ENCODE measurements at places on chromosomes 1 and 21.

DNA sequence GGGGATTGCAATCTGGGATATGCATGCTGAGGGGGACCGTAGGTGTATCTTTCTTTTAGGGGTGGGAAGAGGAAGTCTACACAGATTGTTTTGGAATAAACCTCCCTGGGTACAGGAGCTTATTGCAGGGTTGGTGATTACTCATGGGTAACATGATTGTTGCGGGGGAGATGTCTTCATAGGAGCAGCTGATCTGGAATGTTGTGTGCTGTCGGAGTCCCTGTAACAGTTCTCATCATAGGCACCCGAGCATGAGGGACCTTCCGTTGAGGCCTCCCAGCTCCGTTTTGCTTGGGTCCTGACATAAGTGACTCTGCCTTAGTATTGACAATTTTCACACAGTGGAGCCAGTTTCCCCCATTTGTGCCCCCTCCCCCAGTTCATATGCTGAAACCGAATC lies 4.2 kb upstream of the PRXL2B start:
- no peak for DNase-seq

- DNase-seq: no peak
Measured at GRCh38 chr1:55504306-55504731, 289.2 kb upstream of the USP24 start.

DNA sequence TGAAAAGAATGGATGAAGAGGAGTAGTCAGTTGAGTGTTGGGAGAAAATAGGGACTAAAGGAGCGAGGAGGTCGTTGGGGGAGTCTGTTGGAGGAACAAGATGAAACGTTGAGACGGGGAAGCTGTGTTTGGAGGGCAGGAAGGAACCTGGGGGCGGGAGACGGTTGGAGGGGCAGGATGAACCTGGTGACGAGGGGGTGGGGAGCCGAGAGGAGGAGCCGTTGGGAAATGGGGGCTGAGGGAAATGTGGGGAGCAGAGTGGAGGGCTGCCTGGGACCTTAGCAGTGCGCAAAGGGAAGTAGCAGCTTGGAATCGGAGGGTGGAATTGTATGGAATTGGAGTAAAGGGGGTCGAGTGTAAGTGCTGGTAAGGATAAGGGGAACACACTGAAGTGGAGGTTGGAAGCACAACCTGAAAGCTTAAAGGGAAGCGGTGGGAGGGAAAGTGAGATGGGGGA lies 630 bp downstream of the MTF2 start:
- no peak for DNase-seq

DNA sequence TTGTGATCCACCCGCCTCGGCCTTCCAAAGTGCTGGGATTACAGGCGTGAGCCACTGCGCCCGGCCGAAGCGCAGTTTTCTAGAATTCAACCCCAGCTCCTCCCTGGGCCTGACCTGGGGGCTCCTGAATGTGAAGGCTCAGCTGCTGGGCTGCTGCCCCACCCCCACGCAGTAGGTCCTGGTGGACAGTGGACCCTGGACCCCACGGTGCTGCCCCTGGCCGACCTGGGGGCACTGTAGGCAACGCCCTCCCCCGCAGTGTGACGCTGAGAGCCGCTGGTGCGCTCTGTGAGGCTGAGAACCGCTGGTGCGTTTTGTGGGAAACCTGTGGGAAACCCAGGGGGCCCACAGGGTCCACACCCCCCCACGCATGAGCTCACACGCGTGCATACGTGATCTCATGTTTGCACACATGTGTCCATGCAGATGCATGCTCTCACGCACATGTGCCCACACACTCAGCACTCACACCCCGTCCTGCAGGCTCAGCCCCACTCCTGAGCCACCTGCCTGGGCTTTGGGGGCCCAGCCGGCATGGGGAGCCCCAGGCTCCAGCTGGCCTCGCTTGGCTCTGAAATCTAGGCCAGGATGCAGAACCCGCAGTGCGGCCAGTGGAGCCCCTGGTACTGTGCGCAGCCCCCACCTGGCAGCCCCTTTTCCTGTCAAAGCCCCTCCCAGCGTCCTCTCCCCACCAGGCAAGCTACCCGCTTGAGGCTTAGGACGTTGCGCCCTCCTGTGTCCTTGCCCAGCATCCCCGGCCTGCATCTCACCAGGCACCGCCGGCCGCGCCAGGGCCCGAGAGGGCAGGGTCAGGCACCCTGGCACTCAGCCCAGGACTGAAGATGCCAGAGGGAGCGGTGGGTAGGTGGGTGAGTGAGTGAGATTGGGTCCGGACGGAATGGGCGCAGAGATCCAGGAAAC lies 67.7 kb downstream of the COL18A1 start:
- DNase-seq: no peak

DNA sequence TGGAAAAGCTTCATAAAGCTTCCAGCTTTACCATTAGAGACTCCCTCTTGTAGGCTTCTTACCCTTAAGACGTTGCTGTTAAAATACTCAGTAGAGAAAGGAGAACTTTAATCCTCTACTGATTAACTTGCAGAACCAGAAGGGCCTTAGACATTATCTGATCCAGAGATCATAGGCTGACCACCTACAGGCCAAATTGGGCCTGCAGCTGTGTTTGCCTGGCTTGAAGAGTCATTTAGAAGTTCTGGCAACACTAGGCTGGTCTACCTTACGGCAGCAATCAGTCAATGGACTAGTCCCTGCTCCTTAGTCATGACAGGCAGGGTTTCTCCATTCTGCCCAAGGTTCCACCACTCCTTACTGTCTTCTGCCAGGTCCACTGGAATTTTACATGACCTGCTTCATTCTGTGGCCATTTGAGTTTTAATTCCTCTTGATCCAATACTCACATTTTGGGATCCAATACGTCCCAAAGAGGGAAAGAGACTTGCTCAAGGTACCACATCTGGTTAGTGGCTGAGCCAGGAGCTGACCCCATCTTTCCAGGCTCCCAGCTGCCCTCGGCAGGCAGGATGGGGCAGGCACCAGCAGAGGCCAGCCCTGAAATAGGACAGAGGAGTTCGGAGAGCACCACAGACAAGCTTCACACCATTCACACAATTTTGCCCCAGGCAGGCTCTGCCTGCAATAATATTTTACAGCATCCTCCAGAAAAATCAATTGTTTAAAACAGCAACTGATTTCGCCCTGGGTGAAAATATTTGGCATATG lies 96.8 kb downstream of the TNR start:
- no peak for DNase-seq

DNA sequence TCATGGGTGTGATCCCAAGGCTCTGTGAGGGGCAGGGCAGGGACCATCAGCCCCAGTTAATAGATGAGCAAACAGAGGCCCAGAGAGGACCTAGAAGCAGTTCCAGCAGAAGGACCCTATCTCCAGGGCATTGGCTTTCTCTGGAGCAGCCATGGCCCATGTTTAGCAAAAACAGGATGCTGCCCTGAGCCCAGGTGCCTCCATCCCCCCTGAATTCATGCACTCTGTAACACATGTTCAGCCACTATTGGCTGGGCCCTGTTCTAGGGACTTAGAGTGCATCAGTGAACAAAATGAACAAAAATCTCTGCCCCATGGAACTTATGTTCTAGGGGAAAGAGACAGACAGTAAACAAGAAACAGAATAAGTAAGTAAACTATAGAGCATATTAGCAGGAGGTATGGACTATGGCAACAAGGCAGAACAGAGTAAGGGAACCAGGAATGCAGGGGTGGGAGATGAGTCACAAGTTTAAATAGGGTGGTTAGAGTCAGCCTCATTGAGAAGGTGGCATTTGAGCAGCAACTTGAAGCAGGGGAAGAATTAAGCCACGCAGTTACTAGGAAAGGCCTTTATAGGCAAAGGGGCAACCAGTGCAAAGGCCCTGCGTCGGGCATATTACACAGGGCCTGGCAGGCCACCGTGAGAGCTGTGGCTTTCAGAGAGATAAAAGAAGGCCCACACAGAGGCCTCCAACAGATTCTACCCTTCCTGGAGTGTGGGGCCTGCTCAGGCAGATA lies 185.9 kb upstream of the EDN2 start:
- DNase-seq: no peak

DNA sequence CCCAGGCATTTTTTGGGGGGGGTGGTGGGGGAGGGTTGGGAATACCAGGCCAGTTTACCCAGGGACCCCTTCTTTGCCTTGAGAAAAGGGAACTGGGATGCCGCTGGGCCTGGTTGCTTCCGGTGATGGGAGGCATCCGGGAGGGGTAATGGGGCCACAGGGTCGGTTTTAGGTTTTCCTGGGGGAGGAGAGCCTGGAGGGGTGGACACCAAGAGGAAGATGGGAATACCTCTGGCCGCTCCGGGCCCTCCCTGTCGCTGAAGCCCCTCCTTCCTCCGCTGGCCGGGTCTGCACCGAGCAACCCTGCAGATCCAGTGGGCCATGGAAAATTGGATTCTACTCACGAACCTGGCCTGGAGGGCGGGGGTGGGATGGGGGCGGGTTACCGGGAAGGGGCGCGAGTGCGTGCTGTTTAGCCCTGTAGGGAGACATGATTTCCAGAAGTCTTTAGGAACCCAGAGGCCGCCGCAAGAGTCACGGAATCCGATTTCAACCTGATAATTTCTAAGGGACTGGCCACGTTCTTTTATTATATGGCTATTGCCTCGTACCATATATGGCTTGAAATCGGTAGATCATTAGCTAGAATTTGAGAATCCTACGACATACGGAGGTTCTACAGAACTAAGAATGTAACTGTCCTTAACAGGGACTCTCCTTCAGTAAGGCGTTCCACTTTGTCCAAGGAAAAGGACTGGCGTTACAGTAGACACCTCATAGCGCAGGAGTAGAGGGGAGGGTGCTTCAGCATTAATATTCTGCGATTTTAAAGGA lies 749 bp downstream of the AKIRIN1 start:
- no peak for DNase-seq

DNA sequence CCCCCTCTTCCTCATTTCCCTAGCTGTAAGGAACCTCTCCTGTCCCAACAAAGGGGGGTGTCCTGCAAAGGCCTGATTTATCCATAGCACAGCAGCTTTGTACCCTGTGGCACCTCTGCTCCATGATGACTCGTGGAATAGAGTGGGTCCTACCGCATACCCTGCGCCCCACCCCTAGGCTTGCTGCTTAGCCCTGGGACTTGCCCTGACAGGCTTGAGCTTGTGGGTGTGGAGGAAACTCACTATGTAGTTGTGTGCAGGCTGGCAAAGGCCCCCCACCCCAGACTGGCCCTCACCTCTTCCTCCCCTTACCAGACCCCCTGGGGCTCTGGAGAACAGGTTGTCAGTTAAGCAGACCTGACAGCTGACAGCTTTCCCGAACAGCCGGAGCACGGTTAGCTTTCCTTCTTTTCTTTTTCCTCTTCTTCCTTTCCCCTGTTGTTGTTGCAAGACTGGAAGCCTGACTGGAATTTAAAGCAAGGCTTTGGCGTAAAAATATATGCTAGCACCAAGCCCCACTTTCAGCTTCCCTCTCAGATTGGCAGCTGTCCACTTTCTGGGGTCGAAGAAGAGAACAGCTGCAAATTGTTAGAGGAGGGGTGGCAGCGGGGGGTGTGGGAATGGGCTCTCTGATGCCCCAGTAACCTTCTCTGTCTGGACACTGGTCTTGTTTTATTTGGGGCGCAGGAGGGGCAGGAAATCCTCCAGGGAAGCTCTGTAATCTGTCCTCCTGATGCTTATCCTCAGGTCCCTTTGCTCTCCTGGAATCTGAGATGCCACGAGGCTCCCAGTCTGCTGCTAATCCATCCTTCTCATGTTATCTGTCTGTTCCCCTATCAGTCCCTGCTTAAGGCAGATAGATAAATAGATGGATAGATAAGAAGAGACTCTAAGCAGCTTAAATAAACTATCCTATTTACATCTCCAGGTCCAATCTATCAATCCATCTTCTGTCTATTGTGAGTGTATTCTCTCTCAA lies 134.6 kb downstream of the BRINP2 start:
- no peak for DNase-seq

DNA sequence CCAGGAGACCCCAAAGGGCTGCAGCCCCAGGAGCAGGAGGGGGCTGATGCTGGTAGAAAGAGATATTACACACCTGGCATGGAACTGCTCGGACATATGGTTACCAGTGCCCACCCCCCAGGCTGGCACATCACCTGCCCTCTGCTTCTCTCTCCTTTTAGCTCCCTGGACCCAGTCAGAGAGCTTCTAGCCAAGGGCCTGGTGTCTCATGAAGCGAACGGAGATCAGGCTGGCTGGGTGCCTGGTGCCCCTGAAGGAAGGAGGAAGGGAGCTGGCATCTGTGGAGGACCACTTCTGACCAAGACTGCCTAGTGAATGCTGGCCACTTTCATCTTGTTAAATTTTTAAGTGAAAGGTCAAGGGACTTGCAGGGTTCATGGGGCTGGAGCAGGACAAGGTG lies 53.1 kb downstream of the FOXO6 start:
- no peak for DNase-seq

- no peak for DNase-seq
Measured at GRCh38 chr1:42876009-42876408, 29.6 kb downstream of the ZNF691 start.

DNA sequence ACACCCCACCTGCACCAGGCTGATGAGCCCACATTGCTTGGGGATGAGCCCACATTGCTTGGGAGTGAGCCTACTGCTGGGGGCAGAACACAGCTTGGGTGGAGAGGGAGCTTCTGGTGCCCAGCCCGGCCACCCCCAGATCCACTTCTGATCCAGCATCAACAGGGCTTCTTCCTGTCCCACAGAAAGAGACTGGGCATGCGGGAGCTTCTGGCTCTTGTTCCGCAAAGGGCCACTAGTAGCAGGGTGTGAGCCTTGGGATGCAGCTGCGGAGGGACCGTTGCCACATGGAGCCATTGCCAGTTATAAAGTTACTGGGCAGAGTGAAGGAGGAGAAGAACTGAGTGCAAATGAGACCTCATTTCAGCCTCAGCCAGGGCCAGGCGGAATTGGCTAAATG lies 36.3 kb downstream of the PKP1 start:
- no peak for DNase-seq

GRCh38 chr1:107365527-107366240 lies 224.8 kb downstream of the NTNG1 start:
- DNase-seq: no peak

DNA sequence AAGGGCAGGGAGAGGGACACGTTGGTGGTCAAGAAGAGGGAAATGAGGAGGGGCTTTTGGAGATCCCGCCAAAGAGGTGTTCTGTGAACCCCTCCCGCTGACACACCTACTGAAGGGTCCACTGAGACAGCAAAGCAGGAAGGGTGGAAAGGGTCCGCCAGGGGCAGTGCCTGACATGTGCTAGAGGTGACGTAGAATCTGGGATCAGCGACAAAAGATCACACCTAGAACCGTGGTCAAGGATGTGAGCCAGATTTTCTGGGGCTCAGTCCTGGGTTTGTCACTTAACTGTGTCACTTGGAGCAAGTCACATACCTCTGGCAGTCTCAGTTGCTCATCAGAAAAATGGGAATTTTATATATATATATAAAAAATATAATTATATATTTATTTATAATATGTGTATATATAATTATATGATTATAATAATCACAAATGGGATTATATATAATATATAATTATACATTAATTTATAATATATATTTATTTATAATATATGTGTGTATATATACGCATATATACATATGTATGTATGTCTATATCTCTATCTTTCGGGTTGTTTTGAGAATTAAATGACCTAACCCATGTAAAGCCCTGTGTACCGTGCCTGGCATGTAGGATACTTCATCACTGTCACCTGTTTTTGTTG lies 35.0 kb upstream of the ATP5PO start:
- no peak for DNase-seq

DNA sequence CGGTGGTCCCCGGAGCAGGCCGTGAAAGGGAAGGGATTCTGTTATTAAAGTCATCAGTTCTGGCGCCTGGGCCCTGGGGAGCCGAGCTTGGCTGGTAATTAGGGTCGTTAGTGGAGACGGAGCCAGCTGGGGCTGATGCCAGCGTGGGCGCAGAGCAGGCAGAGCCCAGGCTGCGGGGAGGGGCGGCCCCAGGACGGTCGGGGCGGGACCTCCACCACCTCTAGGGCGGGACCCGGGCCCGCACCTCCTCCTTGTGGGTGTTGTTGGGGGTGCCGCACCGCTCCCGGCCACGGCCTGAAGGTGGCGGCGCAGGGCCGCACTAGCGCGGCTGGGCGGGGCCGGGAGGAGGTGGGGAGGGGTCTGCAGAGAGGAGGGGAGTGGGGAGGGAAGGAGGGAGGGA lies 470.6 kb downstream of the PTPRU start:
- DNase-seq: peak; percentile 45
